HuH-7.5 (cell line): ENCODE measurements at places on chromosomes 2 and 18.

- DNase-seq = no peak
These were observed 28.8 kb upstream of the ODC1 start for GRCh38 chr2:10476723-10477442.

GRCh38 chr2:119730671-119731177, 29.0 kb upstream of the PTPN4 start:
- no peak for DNase-seq

GRCh38 chr18:76378526-76379215, 116.4 kb downstream of the ZNF516 start:
- DNase-seq = no peak

DNA sequence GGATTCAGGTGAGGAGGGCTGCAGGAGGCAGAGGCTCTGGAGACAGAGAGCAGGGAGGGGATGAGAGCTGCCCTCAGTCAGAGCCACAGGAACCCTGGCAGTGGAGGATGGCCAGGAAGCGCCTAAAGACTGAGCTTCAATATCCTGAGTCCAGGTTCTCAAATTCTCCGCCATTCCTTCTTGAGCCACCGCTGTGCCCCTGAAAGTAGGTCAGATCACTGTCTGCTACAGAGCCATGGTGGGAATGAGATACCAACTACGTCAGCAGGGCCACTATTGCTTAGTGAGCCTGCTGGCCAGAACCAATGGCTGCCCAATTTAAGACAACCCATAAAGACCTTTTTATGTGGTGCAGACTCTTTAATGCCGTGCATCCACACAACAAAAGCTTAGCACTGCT, 155.5 kb downstream of the CTIF start:
- no peak for DNase-seq

GRCh38 chr2:241774419-241775222, 2.0 kb upstream of the GAL3ST2 start:
- DNase-seq = peak; percentile 8

- no peak for DNase-seq
These were observed 21.0 kb downstream of the MYO1B start for GRCh38 chr2:191266201-191266600.

- no peak for DNase-seq
These were observed 222.5 kb upstream of the SESTD1 start for GRCh38 chr2:179487010-179487731.

DNA sequence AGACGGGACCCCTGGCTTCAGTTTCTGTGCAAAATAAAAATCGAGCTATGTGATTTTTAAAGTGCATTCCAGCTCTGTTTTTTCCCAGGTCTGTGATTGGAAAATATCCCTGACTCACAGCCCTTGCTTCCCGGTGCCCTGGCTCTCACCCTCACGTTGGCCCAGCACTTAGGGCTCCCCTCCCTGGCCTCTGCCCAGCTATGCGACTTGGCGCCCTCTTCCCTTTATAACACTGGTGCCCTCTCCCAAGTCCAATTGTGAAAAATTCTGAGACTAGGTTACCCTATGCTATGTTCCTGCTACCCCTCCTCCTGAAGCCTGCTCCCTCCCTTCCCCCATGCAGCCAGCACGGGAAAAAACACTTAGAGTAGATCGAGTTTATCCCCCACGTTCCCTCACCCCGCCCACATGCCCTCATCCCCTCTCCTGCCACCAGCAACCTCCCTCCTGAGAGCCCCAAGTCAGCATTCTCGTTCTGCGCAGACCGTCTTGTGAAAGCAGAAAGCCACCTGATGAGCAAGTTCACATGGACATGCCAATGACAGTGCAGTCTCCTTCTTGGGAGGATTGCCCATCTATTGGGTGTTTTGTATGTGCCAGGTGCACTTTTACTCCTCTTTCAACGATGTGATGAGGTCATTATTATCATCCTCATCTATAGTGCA, 228.8 kb downstream of the VAPA start:
- DNase-seq = no peak

DNA sequence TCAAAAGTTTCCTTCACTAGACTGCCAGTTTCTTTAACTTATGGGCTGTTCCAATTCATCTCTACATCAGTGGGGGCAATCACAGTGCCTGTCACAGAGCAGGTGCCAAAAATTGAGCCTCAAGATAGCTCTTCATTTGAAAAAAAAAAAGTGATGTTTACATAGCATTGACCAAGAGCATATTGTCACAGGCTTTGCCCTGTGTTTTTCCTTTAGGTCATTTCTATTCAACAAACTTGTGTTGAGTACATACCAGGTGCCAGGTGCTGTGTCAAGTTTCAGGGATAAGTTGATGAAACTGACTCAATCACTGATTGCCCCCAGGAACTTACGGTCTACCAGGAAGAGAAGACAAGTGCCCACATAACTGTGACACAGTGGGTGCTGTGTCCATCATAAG, 22.2 kb upstream of the NT5C1B start:
- no peak for DNase-seq

GRCh38 chr2:132678483-132678882, 8.5 kb upstream of the LYPD1 start:
- DNase-seq = no peak

- DNase-seq = no peak
These were observed 21.7 kb downstream of the BIN1 start for GRCh38 chr2:127085317-127085681.

DNA sequence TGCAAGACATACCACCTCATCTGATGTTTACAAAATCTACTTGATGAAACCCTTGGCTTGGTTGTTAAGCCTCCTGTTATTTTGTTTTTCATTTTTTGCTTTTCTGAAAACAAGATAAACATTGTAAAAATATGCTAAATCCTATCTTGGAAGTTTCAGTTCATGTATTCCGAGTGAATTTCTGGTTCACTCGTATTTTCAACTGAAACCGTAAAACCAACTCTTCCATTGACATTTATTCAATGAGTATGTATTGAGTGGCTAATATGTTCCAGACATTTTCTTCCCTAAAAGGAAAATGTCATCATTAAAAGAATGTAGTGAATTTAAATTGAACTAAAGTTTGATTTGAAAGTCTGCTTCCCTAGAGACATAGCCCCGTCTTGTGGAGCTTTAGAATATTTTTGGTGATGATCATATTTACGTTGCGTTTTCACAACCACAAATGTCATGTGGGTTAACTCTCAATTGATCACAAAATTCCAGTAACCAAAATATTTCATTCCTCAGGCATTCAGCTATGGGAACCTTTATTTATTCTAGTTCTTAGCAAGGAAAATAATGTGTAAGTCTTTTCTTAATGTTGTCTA, 204.2 kb downstream of the MBD2 start:
- DNase-seq = no peak

GRCh38 chr2:156864325-156864724, 393.2 kb upstream of the GALNT5 start:
- no peak for DNase-seq

DNA sequence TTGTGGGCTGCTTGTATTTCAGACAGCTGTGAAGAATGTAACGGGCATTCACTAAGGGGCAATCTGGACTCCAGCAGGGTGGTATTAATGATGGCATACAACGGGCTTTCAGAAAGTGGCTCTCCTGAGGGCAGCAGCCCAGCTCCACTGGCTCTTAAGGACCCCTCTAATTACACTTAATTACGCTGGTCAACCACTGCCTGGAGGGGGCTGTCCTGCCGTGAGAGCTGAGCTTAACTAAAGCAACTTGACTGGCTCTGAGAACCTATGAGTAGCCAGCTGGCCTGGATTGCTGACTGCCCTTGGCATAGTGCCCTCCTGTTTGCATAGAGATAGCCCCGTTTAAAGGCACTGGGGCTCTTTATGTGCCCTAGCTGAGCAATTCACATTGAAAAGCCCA, 3.8 kb downstream of the LIPG start:
- no peak for DNase-seq

- DNase-seq = peak; percentile 61
These were observed 6.3 kb downstream of the MYOM1 start for GRCh38 chr18:3213300-3214059.

- DNase-seq = peak; percentile 17
These were observed 2.2 kb downstream of the LRATD1 start for GRCh38 chr2:14634489-14635390.

GRCh38 chr2:63488118-63488713, 100.1 kb downstream of the WDPCP start:
- no peak for DNase-seq

- no peak for DNase-seq
These were observed 61.8 kb downstream of the ADD2 start for GRCh38 chr2:70706026-70706795.

DNA sequence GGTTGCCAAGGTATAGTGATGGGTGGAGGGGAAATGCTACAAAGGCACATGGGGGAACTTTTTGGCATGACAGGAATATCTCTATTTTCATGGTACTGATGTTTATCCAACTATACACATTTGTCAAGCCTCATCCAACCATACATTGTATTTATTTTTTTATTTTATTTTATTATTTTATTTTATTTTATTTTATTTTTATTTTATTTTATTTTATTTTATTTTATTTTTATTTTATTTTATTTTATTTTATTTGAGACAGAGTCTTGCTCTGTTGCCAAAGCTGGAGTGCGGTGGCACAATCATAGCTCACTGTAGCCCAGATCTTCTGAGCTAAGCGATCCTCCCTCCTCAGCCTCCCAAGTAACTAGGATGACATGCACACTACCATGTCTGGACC, 219.1 kb downstream of the ZRANB3 start:
- DNase-seq = no peak

DNA sequence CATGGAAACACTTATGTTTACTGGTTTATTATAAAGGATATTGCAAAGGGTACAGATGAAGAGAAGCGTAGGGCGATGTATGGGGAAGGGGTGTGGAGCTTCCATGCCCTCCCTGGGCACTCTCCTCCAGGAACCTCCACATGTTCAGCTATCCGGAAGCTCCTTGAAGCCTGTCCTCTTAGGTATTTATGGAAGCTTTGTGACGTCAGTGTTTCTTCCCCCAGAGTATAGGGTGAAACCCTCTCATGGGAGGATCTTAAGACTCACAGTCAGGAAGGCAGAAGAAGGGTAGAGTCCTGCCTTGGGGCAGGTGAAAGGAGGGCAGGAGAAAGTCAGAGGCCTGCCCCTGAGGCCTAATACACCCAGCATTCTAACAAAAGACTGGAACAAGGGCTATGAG, 61.3 kb upstream of the CREB1 start:
- no peak for DNase-seq

- no peak for DNase-seq
These were observed 764.6 kb upstream of the PKDCC start for GRCh38 chr2:41283079-41283775.

- no peak for DNase-seq
These were observed 2.7 kb upstream of the CCBE1 start for GRCh38 chr18:59699750-59700534.
